ENCODE measurements at places on chromosomes 3 and 15.

- no peak for DNase-seq
Measured at GRCh38 chr3:147118611-147119010, 287.7 kb downstream of the ZIC4 start.

DNA sequence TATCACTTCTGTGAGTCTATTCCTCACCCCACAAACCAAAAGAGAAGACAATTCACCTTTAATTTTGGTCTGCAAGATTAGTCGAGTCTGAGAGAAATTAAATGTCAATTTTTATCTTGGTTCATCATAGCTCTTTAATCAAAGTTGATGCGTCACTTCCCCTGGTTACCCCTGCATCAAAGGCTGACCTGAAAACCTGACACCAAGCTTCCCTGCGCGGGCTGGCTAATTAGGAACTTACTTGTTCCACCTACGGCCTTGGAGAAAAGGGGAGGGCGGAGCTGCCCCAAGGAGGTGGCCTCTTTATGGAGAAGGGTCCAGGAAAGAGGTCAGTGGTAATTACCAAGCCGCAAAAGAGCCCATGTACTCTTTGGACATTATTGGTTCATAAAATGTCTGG lies 218.4 kb downstream of the ARRDC4 start:
- DNase-seq: no peak

DNA sequence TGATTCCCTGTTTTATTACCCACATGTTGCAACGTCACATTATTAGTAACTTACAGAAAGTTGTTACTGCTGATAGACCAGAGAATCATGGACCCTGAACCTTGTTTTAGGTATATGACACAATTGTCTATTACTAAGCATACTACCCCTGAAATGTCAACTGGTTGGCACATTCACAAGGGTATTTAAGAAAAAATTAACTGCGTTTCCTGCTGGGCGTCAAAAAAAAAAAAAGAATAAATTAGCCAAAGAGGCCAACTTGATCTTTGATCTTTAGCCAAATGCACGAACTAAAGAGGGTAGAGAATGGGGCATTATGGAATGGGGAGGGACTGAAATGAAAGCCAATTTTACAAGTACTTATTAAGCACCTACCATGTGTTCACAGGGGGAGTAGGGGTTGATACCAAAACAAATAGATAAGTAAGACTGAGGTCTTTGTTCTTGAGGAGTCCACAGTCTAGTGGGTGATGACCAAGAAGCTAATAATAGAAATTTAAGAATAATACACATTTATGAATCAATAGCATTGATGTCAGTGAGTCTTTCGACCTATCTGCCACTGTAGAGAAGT lies 17.8 kb upstream of the MUC13 start:
- no peak for DNase-seq

DNA sequence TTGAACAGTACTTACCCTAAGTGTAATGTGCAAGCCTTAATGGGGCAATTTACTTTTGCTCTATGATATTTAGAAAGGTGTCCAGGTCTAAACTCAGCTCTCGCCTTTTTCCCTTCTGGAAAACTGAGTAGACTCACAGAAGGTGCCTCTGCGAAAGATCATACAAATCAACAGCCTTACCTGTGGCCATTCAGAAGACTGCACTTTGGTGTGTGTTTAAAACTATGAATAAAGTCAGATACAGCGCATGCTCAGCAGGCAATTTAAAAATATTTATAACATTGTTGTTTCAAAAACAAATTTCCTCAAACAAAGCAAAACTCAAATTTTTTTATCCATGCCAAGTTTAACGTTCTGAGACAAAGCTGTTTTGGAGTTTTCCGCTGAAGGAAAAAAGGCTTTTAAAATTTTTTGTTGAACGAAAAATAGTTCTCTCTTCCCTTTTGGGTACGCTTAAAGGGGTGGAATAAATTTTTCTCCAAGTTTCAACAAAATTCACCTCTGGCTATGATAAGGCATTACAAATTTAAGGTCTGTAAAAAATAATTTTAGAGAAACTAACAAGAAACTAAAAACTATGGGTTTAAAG lies 156.3 kb downstream of the TIGIT start:
- peak; percentile 59 for DNase-seq

- DNase-seq: no peak
Measured at GRCh38 chr3:195164573-195165264, 106.2 kb downstream of the XXYLT1 start.

DNA sequence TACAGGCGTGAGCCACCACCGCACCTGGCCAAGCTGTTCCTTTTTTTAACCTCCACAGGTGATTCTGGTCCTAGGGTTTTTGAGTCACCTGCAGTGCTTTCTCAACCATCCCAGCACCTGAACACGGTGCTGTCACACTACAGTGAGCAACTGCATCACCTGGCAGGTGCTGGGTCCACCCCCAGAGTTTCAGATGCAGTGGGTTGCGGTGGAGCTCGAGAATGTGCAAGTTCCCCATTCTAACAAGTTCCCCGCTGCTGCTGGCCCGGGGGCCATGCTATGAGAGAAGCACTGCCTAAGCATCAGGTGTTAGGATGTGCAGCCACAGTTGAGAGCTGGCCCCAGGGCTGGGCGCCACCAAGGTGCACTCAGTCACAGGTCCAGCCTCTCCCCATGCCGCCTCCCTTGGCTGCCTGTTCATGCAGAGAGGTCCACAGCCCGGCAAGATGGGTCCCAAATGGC lies 18.0 kb downstream of the ISG20 start:
- DNase-seq: no peak

DNA sequence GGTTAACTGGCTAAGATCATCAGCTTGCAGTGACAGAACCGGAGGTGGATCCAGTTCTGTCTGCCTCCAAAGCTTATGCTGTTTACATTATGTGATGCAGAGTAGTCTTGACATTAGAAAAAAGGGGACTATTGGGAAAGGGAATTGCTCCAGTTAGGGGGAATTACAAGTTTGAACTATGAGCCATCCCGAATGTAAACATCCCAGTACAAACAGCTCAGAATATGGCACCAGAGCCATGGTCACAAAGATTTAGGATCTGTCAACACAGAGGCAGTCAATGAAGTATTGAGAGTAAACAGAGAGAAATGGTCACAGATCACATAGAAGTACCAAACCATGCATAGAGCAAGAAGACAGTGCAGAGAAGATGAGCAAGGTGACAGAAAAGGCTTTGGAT lies 39.8 kb upstream of the CRTC3 start:
- DNase-seq: no peak

DNA sequence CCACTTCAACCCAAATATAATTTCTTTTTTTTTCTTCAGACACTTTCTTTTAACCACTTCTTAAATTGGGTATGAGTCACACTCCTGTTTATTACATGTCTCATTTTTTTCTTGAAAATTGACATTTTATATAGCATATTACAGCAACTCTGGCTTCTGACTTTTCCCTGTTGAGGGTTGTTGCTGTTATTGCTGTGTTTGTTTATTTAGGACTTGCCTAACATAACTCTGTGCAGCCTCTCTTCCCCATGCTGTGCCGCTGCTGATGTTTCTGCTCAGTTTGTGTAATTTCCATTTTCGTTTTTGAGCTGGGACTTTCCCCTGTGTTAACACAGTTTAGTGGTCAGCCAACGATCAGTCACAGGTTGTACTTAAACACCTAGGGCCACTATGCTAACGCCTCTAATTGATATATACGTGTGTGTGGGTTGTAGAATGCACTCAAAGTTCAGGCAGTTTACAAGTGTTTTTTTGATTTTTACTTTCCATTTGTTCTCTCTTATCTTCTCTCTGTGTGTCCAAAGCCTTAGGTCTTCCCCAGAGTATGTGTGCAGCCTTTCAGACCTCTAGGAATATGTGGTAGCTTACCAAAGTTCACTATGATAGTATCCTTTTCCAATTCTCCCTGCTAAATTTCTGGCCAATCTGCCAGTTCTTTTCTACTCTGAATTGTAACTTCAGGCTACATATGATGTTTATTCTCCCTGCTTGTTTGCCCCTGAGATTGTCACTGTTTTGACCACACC lies 337.2 kb downstream of the ZBTB20 start:
- no peak for DNase-seq

GRCh38 chr3:131804565-131805133 lies 230.2 kb downstream of the CPNE4 start:
- no peak for DNase-seq

GRCh38 chr3:11789412-11789811 lies 57.3 kb downstream of the TAMM41 start:
- no peak for DNase-seq

DNA sequence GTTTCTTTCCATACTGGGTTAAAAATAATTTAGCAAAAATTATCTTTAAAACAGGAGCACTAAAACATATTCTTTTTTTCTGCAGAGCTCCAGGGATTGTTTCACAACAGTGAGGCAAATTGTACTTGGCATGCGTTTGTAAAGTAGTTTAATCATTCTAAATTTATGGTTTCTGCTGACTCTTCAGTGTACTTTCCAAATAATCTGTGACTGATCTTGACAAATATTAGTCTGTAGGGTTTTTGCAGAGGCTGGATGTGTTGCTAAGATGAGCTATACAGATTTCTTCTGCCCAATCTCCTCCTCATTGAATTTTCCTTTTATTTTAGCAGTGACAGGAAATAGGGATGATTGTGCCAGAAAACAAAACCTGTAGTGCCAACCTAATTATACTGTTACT lies 328.0 kb upstream of the MANF start:
- no peak for DNase-seq

All from globus pallidus (tissue), 1 donor.